Activated CD4-positive, alpha-beta memory T cell treated with anti-CD3 and anti-CD28 coated beads for 36 hours (primary cell): ENCODE measurements at places on chromosomes 1 and 21. TPM values are rescaled to one million over a fixed set of nuclear protein-coding genes. Genes with fewer than 3 reads are reported as not detected.

Gene C8B
- total RNA-seq = not detected

Gene TRIM67
- not detected for total RNA-seq

Gene CSF3R
- total RNA-seq = not detected

DNA sequence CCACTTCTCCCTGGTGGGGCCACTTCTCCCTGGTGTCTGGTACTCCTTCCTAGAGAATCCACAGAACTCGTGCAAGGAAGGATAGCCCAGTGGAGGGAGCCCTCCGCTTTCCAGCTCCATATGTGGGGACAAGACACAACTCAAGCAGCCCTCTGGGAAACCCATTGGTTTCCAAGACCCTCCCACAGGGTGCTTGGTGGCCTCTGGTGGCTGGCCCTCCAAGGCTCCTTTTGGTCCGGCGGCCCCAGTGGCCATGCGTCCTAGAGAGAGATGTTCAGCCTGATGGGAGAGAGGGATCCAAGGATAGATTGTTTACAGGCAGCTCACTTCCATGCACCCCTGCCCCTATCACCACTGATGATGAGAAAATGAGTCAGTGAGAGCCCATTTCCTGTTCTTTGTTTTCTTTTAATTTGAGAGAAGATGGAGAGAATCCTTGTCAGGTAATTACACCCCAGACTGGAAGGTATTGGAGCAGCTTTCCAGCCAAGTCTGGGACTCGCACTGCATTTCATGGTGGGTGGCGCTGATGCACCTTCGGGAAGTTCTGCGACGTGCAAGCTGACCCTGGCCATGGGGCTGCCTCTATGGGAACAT lies 486.2 kb upstream of the VAMP3 start:
- no peak overlapping the region for H3K27ac ChIP-seq
- peaks cover 21% of the 10 kb centered on the region for H3K27me3 ChIP-seq
- H3K4me3 ChIP-seq = no peak overlapping the region
- H3K36me3 ChIP-seq = no peaks in the 10 kb centered on the region
- no peaks in the 10 kb centered on the region for H3K4me1 ChIP-seq
- DNase-seq = no peak

DNA sequence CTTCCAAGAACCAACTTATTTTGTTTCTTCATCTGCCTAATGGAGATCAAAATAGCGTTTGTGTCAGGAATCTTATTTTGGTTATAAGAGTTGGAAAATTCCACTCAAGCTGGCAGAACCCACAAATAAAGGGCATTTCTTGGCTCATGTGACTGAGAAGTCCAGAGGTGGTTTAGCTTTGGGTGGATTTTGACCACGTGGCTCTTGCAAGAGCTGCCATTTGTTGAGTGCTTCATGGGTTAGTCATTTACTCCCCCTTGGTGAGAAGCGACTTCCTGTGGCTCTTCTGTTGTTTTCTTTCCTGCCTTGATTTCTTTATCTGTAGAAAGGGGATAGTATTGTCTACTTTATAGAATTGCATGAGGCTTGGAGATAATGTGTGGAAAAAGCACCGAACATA lies 9.5 kb upstream of the RNF186 start:
- peaks cover 4% of the 10 kb centered on the region for H3K4me1 ChIP-seq
- H3K27me3 ChIP-seq = peaks cover 15% of the 10 kb centered on the region
- H3K4me3 ChIP-seq = no peak overlapping the region

DNA sequence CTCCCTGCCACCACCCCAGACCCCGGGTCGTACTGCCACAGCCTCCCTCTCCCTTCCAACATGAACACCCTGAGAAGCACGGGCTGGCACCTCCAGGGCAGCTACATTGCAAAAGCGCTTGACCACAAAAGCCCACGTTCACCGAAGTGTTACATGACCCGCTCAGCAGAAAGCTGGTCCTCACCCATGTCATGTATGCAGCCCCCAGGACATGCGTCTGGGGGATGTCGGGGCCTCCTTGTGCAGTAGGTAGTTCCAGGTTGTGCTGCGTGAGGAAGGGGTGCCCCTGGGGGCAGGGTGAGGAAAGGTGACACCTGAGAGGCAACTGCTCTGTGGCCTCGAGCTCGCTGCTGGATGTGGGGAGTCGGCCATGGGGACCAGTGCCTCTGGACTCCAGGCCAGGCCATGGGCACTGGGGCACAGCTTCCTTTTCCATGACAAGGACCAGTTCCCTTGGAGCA lies 102.0 kb upstream of the C1orf174 start:
- H3K36me3 ChIP-seq = no peaks in the 10 kb centered on the region
- H3K27me3 ChIP-seq = peaks cover 16% of the 10 kb centered on the region
- DNase-seq = no peak
- H3K4me1 ChIP-seq = no peaks in the 10 kb centered on the region
- no peak overlapping the region for H3K27ac ChIP-seq
